AG04449 (cell line): ENCODE measurements at places on chromosomes 7 and 10.

DNA sequence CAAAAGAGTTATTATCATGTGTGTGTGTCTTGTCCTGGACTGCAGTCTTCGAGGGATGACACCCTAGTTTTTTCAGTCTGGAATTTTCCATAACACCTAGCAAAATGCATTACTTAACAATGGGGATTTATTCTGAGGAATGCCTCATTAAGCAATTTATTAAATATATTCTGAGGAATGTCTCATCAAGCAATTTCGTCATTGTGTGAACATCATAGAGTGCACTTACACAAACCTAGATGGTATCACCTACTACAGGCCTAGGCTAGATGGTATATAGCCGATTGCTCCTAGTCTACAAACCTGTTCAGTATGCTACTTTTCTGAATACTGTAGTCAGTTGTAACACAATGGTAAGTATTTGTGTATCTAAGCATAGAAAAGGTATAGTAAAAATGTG is 1.1 kb upstream of the STEAP4 start:
- no peak for DNase-seq

DNA sequence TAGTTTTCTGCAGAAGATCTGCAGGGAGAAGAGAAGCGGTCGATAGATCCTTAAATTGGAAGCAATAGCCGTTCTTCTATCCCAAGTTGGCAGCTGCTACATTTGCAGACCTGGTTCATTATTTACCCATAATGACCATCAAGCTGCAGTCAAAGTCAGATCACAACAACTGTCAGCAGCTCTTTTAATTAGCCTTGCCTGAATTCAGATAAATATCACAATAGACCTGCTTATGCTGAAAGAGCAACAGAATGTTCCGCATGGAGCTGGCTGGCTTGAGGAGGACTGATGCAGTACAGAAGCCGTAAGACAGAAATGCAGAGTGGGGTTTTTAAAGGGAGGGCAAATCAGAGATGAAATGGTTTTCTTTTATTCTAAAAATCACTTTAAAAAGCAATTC is 109.4 kb downstream of the HIBADH start:
- DNase-seq, result no peak

GRCh38 chr10:451021-451471 is 238.4 kb downstream of the DIP2C start:
- DNase-seq, result no peak

- DNase-seq, result no peak
Measured at GRCh38 chr7:156932006-156932405, 17.5 kb upstream of the NOM1 start.

DNA sequence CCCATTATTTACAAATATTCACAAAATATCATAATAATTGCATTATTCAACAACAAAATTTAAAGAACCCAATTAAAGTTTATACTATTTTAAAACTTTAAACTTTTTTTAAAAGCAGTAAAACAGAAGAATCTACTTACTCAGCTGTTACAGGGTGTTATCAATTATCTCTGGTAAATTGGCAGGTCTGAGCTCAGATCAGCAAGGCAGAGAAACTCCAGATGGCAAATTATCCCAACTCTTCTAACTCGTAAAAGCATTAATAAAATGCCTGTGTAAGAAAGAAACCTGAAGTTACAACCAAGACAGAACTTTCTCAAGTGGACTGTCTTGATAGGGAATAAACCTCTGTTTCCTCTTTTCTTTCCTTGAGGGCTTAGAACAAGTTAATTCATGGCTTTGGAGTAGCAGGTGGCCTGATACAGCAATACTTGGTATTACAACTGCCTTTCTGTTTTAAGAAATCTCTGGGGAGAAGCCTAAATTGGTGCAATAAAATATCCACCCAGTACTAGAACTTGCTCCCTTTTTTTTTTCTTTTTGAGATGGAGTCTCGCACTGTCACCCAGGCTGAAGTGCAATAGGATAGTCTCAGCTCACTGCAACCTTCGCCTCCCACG is 275.3 kb upstream of the MKLN1 start:
- DNase-seq, result no peak

GRCh38 chr7:112484671-112485167 is 3.9 kb downstream of the LSMEM1 start:
- DNase-seq, result peak; percentile 87

DNA sequence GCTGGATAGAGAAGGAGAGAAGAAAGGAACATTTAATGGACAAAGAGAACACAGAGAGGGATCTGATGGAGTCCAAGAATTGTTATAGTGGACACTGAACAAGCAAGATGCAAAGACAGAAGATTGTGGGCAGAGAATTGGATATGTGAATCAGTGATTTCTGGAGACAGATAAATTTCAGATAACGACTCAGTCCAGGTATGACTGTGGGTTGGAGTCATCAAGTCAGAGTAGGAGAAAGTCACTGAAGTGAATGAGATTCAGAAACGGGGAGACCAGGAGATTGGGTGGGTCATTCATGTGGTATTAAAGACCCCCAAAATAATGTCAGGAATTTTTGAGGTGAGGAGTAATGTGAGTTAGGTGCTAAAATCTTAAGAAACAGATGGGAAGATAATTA is 23.0 kb downstream of the ASB4 start:
- no peak for DNase-seq

DNA sequence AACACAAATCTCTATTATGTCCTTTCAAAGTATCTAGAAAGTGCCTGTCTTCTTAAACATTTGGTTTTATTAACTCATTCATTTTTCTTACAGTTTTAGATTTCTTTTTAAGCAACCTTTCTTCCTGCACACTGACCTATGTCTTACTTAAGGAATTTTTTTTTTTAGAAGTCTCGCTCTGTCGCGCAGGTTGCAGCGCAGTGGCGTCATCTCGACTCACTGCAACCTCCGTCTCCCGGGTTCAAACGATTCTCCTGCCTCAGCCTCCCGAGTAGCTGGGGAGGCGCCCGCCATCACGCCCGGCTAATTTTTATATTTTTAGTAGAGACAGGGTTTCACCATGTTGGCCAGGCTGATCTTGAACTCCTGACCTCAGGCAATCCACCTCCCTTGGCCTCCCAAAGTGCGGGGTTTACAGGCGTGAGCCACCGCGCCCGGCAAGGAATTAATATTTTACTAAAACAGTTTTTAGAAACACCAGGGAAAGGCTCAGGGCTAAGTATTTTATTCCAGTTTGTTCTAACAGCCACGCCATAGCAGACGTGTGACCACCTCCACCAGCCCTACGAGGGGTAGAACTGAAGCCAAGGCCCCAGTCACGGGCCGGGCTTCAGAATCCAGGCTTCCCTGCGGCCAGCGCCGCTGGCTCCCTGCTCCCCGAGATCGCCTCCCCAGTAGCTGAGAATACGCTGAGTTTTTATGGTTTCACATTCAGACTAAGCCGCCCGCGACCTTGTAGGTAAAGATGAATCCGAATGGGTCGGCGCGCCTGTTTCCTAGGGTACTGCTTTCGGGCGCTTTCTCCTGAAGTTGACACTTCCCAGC is 941 bp upstream of the LUC7L2 start:
- DNase-seq, result no peak

- no peak for DNase-seq
Measured at GRCh38 chr10:109920016-109920415, 3.3 kb downstream of the XPNPEP1 start.

GRCh38 chr7:76338298-76339084 is 20.3 kb downstream of the YWHAG start:
- no peak for DNase-seq

GRCh38 chr10:129946859-129947258 is 17.2 kb downstream of the EBF3 start:
- no peak for DNase-seq

- DNase-seq, result no peak
Measured at GRCh38 chr7:152851326-152851725, 91.8 kb downstream of the ACTR3B start.

DNA sequence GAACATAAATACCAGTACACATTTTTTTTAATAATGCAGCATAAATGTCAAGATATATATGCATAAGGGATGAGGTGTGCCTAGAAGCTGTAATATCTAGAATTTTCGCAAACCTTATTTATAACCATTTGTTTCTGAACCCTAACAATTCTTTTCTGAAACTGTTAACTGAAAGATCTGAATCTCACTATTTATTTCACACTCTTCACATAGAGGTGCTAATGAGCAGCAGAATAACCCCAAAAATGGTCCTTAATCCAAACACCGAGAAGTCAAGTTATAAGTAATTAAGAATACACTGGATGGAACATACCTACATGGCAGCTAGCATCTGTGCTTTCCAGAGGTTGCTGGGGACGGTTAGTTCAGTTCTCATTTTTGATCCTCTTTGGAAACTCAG is 742.0 kb downstream of the AUTS2 start:
- no peak for DNase-seq

DNA sequence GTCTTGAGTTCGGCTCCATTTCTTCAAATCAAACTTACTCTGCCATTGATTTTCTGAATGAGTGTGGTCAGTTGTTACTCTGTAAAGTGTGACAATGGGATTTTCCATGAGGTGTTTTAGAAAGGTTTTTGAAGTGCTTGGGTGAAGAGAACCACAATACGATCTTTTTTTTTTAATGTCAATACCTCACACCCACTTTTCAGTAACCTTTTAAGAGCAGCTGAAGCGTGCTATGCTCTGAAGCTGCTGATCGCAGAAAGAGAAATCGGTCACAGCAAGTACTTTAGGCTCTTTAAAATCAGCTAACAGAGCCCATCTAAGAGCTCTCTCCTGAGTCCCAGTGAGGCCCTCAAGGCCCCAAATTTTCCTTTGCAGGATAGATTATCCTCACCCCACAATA is 34.4 kb upstream of the YAE1 start:
- no peak for DNase-seq

DNA sequence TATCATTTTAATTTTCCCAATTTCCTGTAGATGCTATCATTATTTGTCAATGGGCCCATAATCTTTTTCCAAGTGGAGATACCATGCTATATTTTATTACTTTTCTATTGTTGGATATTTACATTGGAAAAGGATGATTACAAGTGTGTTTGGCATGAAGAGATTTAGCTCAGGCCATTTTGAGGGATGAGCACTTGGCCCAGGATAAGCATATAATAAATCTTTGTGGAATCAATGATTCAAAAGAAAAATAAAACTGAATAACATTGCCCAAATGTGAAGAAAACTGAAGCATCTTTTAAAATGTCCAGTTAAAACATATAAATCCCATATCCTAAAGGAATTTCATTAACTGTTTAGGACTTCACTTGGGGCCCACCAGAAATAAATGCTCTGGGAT is 260.9 kb upstream of the BMPER start:
- no peak for DNase-seq
